ENCODE measurements at places on chromosomes 13 and 19. TPM values are rescaled to one million over a fixed set of nuclear protein-coding genes. Genes with fewer than 3 reads are reported as not detected.

Gene FBXO17
- total RNA-seq: 30.7 TPM

Gene SLC1A6
- total RNA-seq: 0.09 TPM

GRCh38 chr19:27660428-27660827, 1552.5 kb downstream of the UQCRFS1 start:
- no peaks in the 10 kb centered on the region for H3K27me3 ChIP-seq
- no peaks in the 10 kb centered on the region for H3K36me3 ChIP-seq
- no peak for DNase-seq
- H3K27ac ChIP-seq: no peak overlapping the region
- no peaks in the 10 kb centered on the region for H3K4me1 ChIP-seq

DNA sequence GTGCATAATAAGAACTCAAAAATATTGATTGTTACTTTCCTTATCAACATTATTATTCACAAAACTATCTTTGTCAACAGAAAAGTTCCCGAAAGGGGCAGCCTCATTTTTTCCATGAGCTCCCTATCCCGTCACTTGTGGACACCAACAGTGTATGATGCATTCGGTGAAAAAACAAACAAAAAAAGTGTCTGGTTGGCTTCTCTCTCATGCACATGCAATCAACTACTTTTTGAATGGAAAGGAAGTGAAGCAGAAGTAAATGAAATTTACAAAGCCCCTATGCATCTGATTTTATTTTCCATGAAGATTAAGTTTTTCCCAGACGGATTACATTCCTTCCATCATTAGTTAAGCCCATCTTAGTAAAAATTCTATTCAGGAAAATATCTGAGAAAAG, 526.9 kb downstream of the RFC3 start:
- H3K4me1 ChIP-seq: peaks cover 11% of the 10 kb centered on the region
- peak; percentile 74 for DNase-seq
- H3K4me3 ChIP-seq: no peak overlapping the region
- H3K27ac ChIP-seq: no peak overlapping the region
- no peaks in the 10 kb centered on the region for H3K36me3 ChIP-seq

GRCh38 chr13:49622174-49622946, 5.9 kb upstream of the ARL11 start:
- no peaks in the 10 kb centered on the region for H3K36me3 ChIP-seq
- no peaks in the 10 kb centered on the region for H3K27me3 ChIP-seq
- H3K27ac ChIP-seq: no peak overlapping the region
- no peak overlapping the region for H3K4me3 ChIP-seq
- DNase-seq: no peak
- H3K4me1 ChIP-seq: no peaks in the 10 kb centered on the region

DNA sequence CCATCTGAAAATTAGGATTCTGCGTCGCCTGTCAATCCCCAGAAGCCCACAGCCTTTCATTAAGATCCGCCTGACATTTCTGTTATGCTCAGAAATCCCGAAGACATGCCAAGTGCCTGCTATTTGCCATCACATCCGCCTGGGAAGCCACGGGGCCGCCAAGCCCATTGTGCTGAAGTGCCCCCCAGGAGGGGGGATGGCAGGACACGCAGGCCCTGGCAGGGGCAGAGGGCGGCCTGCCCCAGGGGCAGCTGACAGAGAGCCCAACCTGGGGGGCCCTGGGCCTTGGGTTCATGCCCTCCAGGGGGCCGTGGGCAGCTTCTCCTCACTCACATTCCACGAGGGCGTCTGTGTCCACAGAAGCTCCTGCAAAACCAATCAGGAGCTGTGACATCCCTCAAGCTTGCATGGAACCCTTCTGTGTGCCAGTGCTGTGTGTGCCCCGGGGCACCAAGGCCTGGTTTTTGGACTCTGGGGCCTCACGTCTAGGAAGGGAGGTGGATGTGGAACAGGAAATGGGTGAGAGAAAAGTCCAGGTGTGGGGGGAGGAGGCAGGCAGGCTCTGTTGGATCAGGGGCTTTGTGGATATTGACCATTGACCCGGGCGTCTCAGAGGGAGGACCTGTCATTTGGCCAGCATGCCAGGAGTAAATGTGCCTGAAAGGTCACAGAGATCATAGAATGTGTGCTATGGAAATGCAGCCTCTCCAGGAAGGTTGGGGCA, 122.9 kb downstream of the URI1 start:
- H3K4me1 ChIP-seq: peaks cover 6% of the 10 kb centered on the region
- H3K27me3 ChIP-seq: no peaks in the 10 kb centered on the region

- no peak for DNase-seq
Measured at GRCh38 chr19:32735936-32736335, 16.4 kb downstream of the TDRD12 start.

DNA sequence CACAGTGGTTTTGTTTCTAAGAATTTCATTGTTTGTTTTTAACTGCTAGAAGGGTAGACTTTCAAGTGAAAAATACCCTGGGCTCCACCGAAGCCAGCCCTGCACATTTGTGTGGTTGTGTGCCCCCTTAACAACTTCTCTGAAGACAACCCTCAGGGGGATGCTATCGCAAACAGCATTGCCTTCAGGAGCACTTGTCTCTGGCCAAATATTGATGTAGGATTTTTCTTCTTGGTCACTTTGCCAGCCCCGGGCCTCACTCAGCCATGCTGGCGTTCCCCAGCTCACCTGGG, 69.2 kb upstream of the SERP2 start:
- H3K27me3 ChIP-seq: no peaks in the 10 kb centered on the region
- H3K4me1 ChIP-seq: peaks cover 45% of the 10 kb centered on the region
- H3K27ac ChIP-seq: no peak overlapping the region
- no peak for DNase-seq
- no peaks in the 10 kb centered on the region for H3K36me3 ChIP-seq

GRCh38 chr13:79311386-79311785, 94.7 kb downstream of the RBM26 start:
- DNase-seq: peak; percentile 43
- H3K27ac ChIP-seq: no peak overlapping the region
- H3K4me1 ChIP-seq: no peaks in the 10 kb centered on the region
- no peaks in the 10 kb centered on the region for H3K36me3 ChIP-seq

All from muscle of leg (tissue), 16 donors.